NCI-H460 (cell line): ENCODE measurements at places on chromosomes 6 and 20. TPM values are rescaled to one million over a fixed set of nuclear protein-coding genes. Genes with fewer than 3 reads are reported as not detected.

NKX2-2 gene
- total RNA-seq = not detected in 2 replicates

EDN1 gene
- 12.0 and 12.8 TPM in 2 replicates for total RNA-seq

FRK gene
- total RNA-seq = 6.4 and 6.9 TPM in 2 replicates

MOXD1 gene
- not detected in 2 replicates for total RNA-seq

ATXN1 gene
- 16.4 and 20.4 TPM in 2 replicates for total RNA-seq

GRCh38 chr6:90413396-90413795 lies 116.8 kb upstream of the BACH2 start:
- no peak for DNase-seq

- DNase-seq = no peak
Observed at GRCh38 chr20:38238829-38239228, 21.7 kb downstream of the KIAA1755 start.

GRCh38 chr20:45822857-45823256 lies 4.3 kb downstream of the TNNC2 start:
- DNase-seq = no peak

GRCh38 chr6:47200536-47201334 lies 109.0 kb downstream of the TNFRSF21 start:
- DNase-seq = no peak

DNA sequence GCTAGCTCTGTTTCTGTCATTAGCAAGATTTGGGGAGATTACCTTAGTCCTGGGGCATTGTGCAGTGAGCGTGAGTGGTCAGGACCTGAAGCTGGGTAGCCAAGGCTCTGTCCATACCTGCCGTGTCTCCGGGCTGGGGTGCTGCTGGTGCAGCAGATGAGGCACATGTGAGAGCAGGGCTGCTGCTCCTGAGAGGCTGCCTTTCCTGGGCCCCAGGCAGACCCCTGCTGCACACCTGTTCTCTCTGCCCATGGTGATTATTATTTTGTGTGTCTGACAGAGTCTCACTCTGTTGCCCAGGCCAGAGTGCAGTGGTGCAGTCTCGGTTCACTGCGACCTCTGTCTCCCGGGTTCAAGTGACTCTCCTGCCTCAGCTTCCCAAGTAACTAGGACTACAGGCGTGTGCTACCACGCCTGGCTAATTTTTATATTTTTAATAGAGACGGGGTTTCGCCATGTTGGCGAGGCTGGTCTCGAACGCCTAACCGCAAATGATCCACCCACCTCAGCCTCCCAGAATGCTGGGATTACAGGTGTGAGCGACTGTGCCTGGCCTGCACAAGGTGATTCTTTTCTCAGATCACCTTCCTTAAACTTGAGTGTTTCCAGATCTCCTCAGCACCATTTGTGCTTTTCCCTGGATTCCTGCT lies 36.8 kb upstream of the IRF4 start:
- DNase-seq = no peak

GRCh38 chr20:6397115-6397514 lies 274.3 kb upstream of the FERMT1 start:
- no peak for DNase-seq
